ENCODE measurements at places on chromosomes 4 and X.

GRCh38 chr4:71872767-71873415 is 89.0 kb upstream of the GC start:
- no peak for DNase-seq

DNA sequence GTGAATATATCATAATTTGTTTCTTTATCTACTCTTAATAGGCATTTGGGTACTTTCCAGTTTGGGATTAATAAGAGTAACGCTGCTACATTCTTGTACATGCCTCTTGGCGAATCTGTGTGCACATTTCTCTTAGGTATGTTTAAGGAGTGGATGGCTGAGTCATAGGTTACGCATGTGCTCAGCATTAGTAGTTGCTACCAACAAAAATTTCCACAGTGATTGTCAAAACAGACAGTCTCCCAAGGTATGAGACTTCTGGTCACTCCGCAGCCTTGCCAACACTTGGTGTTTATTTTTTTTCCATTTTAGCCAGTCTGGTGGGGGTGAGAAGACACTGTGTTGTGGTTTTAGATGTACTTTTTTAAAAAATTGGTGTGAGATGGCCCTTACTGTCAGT is 44.6 kb downstream of the FGFBP1 start:
- DNase-seq: peak; percentile 58

DNA sequence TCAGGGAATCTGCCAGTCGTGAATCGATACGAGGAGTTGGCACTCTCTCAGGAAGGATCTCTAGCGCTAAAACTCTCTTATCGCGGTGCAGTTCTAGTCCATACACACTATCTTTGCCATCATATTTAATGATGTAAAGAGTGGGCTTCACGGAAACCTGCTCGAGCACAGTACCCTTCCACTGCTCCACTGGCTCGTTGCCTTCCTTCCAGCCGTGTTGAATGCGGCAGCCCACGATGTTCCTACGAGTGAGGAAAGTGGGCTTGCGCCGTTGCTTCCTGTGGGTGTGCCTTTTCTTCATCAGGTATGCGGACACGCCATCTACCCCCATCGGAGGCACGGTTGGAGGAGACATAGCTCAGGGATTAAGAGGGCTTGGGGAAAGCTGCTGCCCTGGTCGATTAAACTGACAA is 661 bp downstream of the SPIN4 start:
- DNase-seq: no peak

GRCh38 chrX:103329991-103330390 is at the start of gene TCEAL7:
TCEAL7 (plus strand) TSS chrX:103330239; CDS start chrX:103331404, 1,165 bp downstream.
- no peak for DNase-seq

GRCh38 chrX:9871701-9872268 is 85.6 kb downstream of the SHROOM2 start:
- no peak for DNase-seq

DNA sequence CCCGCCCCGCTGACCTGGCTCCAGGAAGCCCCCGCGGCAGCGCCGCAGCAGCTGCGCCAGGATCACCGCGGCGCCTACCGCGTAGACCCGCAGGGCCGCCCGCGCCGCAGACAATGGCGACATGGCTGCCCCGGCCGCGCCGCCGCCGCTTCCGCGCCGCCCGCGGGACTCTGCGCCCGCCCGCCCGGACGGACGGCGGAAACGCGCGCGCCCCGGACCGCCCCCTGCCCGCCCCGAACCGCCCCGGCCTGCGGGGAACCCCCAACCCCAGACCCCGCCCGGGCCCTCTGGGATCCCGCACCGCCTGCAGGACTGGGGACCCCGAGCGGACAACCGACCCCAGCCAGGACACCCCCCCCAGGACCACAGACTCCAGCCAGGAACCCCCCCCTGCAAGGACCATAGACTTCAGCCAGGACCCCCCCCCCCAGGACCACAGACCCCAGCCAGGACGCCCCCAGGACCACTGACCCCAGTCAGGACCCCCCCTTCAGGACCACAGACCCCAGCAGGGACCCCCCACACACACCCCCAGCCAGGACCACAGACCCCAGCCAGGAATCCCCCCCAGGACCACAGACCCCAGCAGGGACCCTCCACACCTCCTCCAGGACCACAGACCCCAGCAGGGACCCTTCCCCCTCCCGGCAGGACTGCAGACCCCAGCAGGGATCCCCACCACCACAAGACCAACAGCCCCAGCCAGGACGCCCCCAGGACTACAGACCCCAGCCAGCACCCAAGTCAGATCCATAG is at the start of the genes DHRSX and ZBED1:
Gene DHRSX (minus strand): TSS at position 174 of the 756 bp plus-strand sequence. CDS start 51 bp downstream, at position 123.
Gene ZBED1 (minus strand): TSS at position 174 of the 756 bp plus-strand sequence. CDS start 10,257 bp downstream, outside the sequence.
- DNase-seq: no peak

- DNase-seq: no peak
These were observed 437.6 kb upstream of the AGA start for GRCh38 chr4:177879851-177880250.

DNA sequence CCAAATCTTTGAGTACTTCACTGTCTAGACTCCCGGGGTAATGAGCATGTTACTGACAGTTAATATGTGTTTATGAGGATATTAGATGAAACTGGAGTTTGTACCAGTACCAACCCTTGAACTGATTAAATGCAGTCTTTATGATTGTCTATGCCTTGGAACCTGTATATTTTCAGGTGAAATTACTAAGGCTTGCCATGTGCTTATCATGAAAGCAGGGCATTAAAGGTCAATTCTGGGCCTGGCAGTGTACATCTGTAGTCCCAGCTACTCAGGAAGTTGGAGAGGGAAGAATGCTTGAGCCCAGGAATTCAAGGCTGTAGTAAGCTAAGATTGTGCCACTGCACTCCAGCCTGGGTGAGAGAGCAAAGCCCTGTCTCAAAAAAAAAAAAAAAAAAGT is 27.6 kb downstream of the PHEX start:
- no peak for DNase-seq

GRCh38 chr4:138770818-138771217 is 244.8 kb upstream of the NOCT start:
- DNase-seq: no peak

DNA sequence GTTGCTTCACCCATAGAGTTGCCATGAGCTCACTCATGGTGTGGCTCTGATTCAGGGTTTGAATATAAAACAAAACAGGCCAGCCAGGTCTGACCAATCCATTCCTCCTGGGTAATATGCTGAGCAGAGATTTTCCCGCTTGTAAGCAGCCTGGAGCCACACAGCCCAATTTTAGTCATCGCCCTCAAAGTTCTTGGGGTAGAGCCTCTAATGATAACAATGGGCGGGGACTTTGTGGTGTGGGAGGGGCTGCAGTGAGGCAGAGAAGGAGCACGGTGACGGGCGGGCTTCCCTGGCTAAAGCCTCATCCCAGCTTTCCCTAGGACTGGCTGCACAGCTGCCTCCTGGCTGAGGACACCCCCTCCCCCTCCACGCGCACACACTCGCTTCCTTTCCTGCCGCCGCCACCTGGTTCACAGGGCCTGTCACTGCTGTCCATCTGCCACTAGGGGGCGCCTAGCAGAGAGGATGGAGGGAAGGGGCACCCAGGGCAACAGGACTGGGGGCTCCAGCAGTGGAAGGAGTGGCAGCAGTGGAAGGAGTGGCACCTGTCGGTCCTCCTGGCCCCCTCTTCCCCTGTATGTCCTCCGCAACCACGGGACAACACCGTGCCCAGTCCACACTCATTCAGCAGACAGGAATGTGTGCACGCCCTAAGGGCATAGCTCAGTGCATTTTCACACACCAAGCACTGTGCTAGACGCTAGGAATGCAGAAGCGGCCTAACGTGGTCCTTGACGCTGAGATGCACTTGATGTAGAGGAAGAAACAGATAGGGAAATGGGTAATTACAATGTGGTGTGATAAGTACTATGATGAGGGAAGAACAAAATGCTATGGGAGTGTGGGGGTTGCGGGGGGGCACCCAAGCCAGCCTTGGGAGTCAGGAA is 26.8 kb downstream of the PRPS1 start:
- DNase-seq: no peak

GRCh38 chr4:1594871-1595788 is 89.0 kb downstream of the FAM53A start:
- no peak for DNase-seq

DNA sequence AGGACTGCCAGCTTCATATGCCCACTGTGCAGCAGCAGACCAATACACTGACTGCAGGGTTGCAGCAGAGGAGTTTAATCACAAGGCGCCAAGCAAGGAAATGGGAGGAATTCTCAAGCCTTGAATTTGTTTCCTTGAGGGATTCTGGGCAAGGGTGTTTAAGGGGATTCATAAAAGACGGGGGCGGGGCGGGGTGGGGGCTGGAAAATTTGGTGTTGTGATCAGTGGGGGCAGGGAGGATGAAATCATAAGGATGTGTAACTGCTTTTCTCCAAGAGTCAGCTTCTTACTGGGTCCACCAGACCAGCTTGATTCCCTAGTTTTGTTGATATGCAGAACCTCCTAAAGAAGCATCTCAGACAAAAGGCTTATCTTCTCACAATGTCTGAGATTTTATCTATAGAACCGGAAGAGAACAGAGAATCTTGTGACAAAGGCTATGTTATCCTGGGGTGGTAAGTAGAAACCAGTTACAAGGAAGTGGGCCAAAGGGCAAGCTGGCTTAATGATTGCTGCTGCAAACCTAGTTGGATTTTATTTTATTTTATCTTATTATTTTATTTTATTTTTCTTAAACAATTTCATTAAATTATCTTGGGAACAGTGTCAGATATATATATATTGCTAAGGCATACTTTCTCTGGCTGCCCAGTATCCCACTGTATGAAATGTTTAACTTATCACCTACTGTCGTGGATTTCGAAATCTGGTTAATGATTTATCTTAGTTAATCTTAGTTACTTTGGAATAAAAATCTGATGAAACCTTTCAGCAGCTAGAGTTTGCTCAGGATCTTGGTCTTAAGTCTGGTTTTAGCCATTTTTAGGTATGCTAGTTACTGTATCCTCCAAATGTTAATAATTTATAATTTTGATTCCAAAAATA is 276.4 kb downstream of the RPA4 start:
- no peak for DNase-seq

- no peak for DNase-seq
These were observed 192.6 kb downstream of the NWD2 start for GRCh38 chr4:37437163-37437562.

DNA sequence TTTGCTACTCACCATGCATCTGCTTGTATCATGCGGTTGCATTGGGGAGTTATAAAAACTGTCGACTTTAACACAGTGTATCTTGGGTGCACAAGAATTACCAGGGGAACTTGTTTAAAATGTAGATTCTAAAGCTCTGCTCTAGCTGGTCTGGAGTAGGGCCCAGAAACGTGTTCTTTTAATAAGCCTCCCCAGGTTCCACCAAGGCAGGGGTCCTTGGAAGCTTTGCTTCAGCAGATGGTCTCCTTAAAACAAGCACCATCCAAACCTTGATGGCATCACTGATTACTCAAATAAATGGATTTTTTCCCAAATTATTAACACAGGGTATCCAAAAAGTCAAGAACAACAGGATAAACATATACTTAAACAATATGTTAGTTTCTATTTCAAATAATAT is 120.2 kb upstream of the NDP start:
- no peak for DNase-seq
